Pulmonary artery endothelial cell (primary cell): ENCODE measurements at places on chromosomes 11 and 22. TPM values are rescaled to one million over a fixed set of nuclear protein-coding genes. Genes with fewer than 3 reads are reported as not detected.

Gene XNDC1N
- total RNA-seq: 8.3 and 9.2 TPM in 2 replicates

Gene GGT1
- 0.28 and 0.40 TPM in 2 replicates for total RNA-seq

Gene IL10RA
- total RNA-seq: under 0.01 TPM in 1 of 2 replicates, not detected in the other

Gene RAB39A
- 0.07 TPM in 1 of 2 replicates, not detected in the other for total RNA-seq

Gene C1QTNF5
- 61.2 and 101 TPM in 2 replicates for total RNA-seq

Gene KRTAP5-1
- not detected in 2 replicates for total RNA-seq

Gene CCDC116
- total RNA-seq: 0.07 and 0.35 TPM in 2 replicates

Gene ENTHD1
- total RNA-seq: not detected in 2 replicates

Gene CPSF7
- total RNA-seq: 13.0 and 16.4 TPM in 2 replicates

Gene WNT7B
- total RNA-seq: not detected in 2 replicates

Gene NR1H3
- total RNA-seq: 5.5 and 6.0 TPM in 2 replicates

Gene SCGB2A2
- not detected in 2 replicates for total RNA-seq

Gene TEX54
- 0.26 TPM in 1 of 2 replicates, not detected in the other for total RNA-seq

Gene SCGB1A1
- not detected in 2 replicates for total RNA-seq

Gene TRIM51
- total RNA-seq: not detected in 2 replicates

Gene IFITM10
- total RNA-seq: 0.04 and 0.13 TPM in 2 replicates

Gene DTX4
- total RNA-seq: 0.20 and 0.21 TPM in 2 replicates

Gene NCAM1
- 0.07 and 0.32 TPM in 2 replicates for total RNA-seq

Gene FAM118A
- 14.2 and 14.5 TPM in 2 replicates for total RNA-seq

Gene PRR33
- total RNA-seq: not detected in 2 replicates

Gene CASTOR1
- 7.9 and 9.5 TPM in 2 replicates for total RNA-seq

Gene MS4A14
- not detected in 2 replicates for total RNA-seq

Gene MAJIN
- total RNA-seq: not detected in 2 replicates

Gene CD248
- 0.04 TPM in 1 of 2 replicates, not detected in the other for total RNA-seq

Gene B3GAT1
- total RNA-seq: not detected in 2 replicates

Gene SMC1B
- under 0.01 and 0.04 TPM in 2 replicates for total RNA-seq

Gene CNTF
- total RNA-seq: 1.6 and 2.2 TPM in 2 replicates

Gene RTN4R
- 0.32 and 0.46 TPM in 2 replicates for total RNA-seq

Gene GLB1L2
- 0.21 and 0.59 TPM in 2 replicates for total RNA-seq

Gene KCNE3
- total RNA-seq: 0.40 and 1.7 TPM in 2 replicates

Gene APOL5
- total RNA-seq: not detected in 2 replicates

Gene BRD1
- 21.6 and 28.3 TPM in 2 replicates for total RNA-seq

Gene C11orf97
- total RNA-seq: not detected in 2 replicates

Gene RASD2
- not detected in 2 replicates for total RNA-seq

Gene MN1
- total RNA-seq: 0.42 and 0.53 TPM in 2 replicates

Gene MRGPRF
- not detected in 2 replicates for total RNA-seq

Gene APIP
- total RNA-seq: 23.3 and 23.9 TPM in 2 replicates

Gene GAB4
- total RNA-seq: not detected in 2 replicates

Gene TMPRSS13
- not detected in 2 replicates for total RNA-seq

Gene TRIM22
- total RNA-seq: 116 and 129 TPM in 2 replicates

Gene TMA7B
- not detected in 2 replicates for total RNA-seq

Gene OR52I2
- total RNA-seq: not detected in 2 replicates

Gene APOC3
- total RNA-seq: not detected in 2 replicates

Gene TEX12
- not detected in 2 replicates for total RNA-seq

Gene APOBEC3C
- 6.6 and 7.8 TPM in 2 replicates for total RNA-seq

Gene RASGRP2
- total RNA-seq: 0.53 and 1.5 TPM in 2 replicates

Gene CRYBB2
- total RNA-seq: not detected in 2 replicates

Gene IL17RA
- total RNA-seq: 5.2 and 5.5 TPM in 2 replicates

Gene DCHS1
- 41.7 and 47.4 TPM in 2 replicates for total RNA-seq

Gene TUT1
- total RNA-seq: 7.7 and 9.6 TPM in 2 replicates

Gene LUZP2
- total RNA-seq: 0.04 TPM in 1 of 2 replicates, not detected in the other

Gene OR52I1
- not detected in 2 replicates for total RNA-seq

Gene CNTN5
- not detected in 2 replicates for total RNA-seq
